T-helper 1 cell (primary cell): ENCODE measurements at places on chromosomes 12 and 14.

GRCh38 chr14:105204931-105205672 is 24.0 kb upstream of the NUDT14 start:
- DNase-seq, result no peak

DNA sequence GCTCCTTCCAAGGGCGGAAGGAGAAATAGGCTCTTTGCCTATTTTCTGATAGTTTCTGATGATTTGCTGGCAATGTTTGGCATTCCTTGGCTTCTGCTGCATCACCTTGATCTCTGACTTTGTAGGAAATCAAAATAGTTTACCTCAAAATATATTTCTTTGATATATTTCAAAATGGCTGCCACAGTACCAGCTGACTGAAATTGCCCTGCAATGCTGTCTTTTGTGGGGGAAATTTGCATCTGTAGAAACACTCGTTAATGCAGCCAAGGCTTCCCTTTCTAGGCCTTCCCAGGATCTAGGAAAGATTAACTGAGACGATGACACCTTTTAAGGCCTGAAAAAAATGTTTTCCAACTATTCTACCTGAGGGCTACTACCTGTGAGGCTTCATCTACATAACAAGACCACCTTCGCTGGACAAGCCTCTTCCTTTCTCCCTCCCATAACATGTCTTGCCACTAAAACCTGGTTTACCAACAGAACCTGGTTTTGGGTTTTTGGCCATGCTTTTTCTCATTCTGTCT is 212.8 kb upstream of the SSTR1 start:
- no peak for DNase-seq

DNA sequence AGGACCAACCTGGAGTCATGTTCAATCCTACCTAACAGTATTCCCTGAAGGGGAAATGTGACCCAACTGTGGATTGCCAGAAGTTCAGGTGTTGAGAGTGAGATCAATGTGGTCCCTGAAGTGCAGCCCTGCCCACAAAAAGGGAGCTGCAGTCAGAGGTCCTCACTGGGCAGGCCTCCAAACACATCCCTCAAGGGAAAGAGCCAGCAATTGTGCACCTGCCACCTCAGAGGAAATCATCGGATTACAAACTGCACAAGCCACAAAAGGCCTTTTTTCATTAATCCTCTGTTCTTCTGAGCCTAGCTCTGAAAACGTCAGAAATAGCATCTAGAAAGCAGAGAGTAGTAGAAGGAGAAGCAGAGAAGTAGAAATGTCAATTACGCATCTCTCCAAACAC is 10.8 kb upstream of the MDM1 start:
- DNase-seq, result no peak

DNA sequence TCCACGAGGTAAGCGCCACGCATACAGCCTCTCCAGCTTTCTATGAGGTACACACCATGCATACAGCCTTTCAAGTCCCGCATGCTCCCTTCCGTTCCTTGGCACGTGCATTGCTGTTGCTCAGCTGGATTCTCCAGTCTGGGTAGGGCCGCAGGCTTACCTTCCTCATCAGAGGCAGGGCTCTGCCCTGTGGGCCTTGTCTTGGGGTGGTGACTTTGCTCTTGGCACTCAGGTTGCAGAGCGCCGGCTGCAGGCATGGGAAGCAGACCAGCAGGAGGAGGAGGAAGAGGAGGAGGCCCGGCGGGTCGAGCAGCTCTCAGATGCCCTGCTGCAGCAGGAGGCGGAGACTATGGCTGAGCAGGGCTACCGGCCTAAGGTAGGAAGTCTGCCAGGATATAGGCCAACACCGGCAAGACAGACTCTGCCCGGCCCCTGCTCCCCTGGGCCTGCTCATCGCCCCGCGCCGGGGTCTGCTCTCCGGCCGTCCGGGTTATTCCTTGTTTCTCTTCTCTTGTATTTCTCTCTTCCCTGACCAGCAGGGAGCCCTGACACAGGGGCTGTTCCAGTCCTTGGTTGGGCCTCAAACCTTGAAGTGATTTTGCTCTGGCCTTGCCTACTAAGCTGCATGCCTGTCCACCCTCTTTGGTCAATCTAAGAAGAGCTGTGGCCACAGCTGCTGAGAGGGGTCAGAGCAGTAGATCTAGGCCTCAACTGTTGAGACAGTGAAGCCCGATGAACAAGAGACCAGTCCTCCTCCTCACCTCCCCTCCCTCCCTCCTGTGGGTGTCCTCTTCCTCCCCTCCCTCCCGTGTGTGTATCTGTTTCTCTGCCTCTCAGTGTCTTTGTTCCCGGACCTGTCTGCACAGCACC is 15.3 kb downstream of the TCHP start:
- DNase-seq, result no peak

GRCh38 chr12:401235-402028 is at the start of gene CCDC77:
Gene CCDC77, plus strand, starts transcription at chr12:401644. Its CDS starts 7,740 bp downstream, at chr12:409384.
- peak; percentile 78 for DNase-seq

DNA sequence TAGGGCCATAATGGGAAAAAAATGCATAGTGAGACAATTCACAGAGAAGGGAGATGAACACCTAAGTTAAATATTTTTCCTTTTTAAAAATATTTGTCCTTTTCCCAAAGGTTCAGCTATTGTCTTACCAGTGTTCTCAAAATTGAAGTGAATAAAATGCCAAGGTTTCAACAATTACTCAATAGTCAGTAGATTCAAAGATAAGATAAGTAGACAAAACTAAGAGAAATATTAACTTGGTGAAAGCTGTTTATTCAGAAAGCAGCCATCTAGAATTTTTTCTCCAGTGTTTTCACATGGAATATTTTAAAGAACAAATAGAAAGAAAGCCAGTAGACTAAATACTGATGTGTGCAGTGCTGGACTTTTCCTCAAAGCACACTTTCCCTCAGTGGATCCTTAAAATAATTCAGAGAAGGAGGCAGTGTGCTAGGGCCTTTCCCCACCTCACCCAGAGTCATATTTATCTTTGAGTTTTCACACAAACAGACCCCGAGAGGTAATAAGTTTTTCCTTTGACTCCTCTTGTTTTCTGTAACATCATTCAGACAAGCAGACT is 144.5 kb upstream of the PLEKHG7 start:
- DNase-seq, result no peak

DNA sequence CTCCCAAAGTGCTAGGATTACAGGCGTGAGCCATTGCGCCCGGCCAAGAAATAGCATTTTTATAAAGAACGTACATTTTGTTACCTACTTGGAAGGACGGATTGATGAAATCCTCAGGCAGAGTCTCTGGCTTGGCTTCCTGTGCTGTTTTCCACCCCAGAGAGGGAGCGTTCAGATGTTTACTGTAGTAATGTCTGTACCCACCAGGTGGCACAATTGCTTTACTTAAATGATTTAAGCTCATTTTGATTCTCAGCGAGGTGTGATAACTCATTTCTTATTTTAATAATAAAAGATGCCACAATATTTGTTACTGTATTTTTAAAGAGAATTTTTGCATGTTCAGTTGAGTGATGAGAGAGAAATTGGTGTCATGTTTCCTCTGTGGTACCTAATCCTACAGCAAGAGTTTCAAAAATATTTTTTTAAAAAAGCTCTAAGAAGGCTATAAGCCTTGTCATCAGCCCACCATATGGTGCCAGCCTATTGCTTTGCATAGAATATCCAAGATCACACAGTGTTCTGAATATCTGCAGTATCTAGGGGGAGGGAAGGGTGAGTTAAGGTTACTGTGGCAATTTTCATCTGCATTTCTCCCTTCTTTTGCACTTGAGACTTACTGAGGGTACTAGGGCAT is 82.6 kb upstream of the TRAF3 start:
- DNase-seq, result no peak

DNA sequence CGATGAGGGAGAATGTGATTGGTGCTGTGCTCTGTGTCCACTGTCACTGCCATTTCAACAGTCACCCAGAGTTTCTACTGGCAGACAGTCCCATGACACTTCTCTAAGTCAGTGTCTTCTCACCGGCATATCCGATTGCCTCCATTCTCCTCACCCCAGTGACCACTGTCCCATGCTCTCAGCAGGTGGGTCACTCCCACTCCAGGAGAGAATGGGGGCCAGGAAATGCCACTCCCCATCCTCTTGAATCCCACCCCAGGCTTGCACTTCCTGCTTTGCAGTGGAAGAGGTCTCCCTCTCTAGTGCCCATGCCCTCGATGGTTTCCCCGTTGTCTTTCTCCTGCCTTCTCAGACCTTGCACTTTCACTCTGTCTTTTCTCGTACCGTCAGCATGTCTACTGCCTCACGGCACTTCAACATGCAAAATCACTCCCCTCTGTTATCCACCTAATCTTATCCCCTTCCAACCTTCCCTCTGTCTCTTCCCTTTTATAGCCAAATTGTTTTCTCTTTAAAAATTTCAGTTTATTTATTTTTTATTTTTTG is 2.2 kb upstream of the EP400 start:
- DNase-seq, result no peak

- DNase-seq, result no peak
Observed at GRCh38 chr12:29425722-29426121, 44.8 kb upstream of the ERGIC2 start.

DNA sequence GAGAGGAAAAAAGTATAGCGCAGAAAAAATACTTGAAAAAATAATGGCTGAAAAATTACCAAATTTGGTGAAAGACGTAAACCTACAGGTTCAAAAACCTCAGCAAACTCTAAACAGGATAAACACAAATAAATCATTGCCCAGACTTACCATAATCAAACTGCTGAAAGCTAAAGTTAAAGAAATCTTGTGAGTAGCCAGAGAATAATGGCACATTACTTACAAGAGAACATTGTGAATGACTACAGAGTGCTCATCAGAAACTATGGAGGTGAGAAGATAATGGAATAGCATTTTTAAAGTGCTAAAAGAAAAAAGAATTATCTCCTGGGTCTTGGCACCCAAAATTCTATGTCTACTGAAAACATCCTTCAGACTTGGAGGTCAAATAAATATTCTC is 36.0 kb downstream of the ATF1 start:
- no peak for DNase-seq

DNA sequence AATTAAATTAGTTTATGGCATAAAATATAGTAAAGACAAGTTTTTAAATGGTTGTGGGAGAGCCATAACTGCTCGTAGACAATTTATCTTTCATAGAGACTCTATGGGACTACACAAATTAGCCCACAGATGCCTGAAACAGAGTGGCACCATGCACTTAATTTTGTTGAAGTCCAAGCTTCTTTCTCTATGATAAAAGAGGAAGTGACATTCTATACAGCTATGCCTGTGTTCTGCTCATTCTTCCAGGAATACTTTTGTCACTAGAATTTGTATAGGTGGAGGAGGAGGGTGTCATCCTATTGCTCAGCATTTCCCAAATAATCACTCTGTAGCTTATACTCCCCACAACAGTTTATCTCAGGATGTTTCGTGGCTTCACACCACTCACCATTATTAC is 43.7 kb upstream of the KICS2 start:
- DNase-seq, result no peak

GRCh38 chr14:54219261-54220070 is 177.3 kb upstream of the CDKN3 start:
- DNase-seq, result no peak

GRCh38 chr12:31861360-31861759 is 97.9 kb upstream of the RESF1 start:
- no peak for DNase-seq

DNA sequence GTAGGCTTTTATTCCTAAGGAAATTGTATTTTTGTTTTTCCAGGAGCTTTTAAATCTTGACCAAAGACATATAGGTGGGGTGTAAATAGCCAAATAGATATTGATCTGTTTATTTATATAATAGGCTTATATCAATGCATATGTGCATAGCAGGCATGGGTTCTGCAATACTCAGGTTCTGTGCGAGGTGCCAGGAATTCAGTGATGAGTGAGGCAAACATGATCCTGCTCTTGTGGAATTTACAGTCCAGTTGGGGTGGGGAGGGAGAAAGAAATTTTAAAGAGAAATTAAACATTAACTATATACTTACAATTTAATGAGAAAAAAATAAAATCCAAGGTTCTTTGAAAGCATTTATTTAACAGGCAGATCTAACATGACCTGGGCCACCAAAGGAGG is 160.3 kb upstream of the HIF1A start:
- no peak for DNase-seq

DNA sequence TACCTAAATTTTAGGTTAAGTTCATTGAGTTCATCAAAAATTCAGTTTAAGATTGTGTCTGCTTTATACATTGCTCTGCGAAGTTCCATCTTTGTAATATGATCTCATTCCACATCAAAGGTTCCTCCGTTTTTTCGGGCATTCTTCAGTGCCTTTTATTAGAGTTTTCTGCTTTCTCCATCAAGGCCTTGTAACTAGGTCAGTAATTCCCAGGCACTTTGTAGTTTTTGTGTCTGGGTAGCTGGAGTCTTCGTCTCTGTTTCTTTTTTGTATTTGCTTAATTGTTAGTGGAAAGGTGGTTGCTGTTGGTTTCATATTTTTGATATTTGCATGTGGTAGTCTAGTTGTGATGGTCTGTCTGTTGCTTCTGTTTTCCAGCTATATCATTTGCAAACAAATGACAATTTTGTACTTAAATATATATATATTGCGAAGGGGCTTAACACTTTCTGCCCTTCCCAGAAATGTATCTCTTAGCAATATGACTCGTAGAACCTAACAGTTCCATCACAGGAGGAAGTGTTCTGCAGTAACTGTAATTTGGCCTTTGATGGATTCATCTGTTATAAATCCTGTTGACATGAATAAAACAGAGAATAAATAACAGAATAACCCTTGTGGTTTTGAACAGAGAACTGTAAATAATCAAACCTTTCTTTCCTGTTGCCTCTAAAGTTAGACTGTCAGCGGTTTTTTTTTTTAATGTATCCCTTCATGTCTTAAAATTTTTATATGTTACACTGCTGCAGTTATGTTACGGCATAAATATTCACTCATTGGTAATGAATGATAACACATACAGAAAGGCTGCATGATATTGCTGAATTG is 88.4 kb upstream of the DYNC1H1 start:
- DNase-seq, result no peak

DNA sequence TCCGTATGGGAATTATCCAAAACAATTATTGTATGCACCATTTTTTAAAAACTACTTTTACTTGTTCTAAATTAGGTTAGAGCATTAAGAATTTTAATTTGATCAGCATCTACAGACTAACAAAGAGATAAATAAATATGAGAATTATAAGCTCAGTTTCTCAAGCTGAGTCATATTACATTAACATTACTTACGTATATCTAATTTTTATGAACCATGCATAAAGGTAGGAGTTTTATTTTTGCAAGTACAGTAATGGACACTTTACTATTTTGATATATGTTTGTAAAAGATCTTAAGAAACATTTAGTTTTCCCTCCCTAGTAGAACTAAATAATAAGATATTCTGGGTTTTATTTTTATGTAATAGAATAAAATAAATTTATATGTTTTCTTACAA is 410.1 kb downstream of the TMEM117 start:
- DNase-seq, result no peak

DNA sequence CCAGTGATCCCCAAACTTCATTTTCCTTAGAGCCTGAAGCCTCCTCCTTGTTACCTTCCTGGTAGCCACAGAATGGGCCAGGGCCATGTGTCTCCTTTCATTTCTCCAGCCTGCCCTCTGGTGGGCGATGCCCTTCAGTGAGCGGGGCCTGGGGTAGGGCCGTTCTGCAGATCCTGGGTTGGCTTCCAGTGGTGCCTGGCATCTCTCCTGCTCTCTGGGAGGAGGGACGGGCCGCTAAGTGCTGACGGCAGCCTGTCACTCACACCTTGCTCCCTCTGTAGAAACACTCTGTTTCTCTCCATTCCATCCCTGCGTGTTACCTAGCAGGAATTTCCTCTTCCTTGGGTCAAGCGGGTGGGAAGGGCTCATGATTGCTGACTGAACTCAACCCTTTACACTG is 232.1 kb downstream of the CACNA1C start:
- DNase-seq, result no peak

- no peak for DNase-seq
Observed at GRCh38 chr12:116397148-116397547, 119.7 kb upstream of the MED13L start.
